ENCODE measurements at places on chromosomes 16 and 17.
A peak's percentile ranks its signal among the peaks of the same experiment; 100 is the strongest.

GRCh38 chr17:62684179-62684578, 56.7 kb downstream of the MRC2 start:
- no peak for DNase-seq

GRCh38 chr17:388087-388486, 35.5 kb upstream of the RPH3AL start:
- no peak for DNase-seq

DNA sequence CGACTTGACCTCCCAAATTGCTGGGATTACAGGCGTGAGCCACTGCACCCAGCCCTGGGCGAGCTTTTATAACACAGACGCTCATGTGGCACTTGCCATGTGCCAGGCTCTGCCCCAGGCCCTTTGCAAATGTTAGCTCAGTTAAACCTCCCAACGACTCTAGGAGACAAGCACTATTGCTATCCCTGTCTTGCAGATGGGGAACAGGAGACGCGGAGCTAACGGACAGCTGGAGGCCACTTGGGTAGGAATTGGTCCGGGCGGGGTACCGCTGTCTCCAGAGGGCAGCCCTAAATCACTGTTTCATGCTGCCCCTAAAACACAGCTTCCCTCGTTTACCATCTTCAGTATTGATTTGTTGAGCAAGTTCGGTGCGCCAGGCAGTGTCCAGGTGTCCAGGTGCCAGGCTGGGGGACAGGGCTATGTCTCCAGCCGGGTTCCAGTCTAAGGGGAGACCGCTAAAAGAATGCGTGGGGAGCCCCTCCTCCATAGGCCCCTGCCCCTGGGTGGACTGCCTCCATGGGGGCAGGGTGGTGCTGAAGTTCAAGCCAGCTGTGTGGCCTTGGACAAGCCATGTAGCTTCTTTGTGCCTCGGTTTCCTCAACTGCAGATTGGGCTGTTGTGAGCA, 23.7 kb downstream of the TMEM235 start:
- no peak for DNase-seq

- DNase-seq = no peak
These were observed 275.3 kb downstream of the SHISA9 start for GRCh38 chr16:13176711-13177110.

DNA sequence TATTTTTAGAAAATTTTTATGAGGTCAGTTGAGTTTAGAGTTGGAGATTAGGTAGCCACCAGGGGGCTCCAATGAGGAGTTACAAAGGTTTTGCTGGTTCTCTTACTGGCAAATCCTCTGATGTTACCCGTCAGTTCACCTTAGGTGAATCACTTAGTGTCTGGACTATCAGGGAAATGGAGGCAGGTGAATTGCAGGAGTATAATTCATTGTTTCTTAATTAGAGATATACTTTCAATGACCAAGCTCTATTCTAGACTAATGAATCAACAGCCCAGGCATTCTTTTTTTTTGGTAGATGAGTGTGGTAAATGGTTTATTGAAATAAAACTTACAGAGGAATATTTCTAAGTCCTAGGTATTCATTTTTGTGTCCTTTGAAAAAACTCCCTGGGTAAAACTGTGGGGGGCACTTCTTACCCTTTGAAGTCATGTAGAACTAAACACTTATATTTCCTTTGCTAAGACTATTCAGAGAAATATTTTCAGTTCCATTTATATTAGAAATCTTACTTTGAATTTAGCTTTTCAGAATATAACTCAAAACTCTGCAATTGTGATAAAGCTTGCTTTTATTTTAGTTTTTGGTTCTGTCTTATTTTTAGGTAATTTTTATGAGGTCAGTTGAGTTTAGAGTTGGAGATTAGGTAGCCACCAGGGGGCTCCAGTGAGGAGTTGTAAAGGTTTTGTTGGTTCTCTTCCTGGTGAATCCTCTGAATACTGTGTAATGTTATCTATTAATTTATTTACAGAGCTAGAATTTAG, 17.7 kb downstream of the PSMD11 start:
- peak; percentile 54 for DNase-seq

DNA sequence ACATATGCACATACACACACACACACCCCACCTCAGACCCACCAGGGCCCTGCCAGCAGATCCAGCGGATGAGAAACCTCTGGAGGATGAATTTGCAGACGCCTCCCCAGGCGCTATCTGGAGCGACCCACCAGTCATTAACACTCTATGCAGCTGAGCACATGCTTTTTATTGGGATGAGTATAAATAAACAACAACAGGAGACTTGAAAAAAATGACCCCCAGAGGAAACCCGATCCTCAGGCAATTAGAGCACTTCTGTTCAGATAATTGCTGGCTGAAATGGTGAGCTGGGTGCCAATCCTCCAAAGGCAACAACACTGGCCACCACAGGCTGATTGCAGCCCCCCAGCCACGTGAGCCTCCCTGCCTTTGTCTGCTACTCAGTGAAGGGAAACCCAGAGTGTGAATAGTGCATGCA, 32.9 kb downstream of the DYNLRB2 start:
- DNase-seq = no peak

GRCh38 chr17:70691150-70691549, 521.8 kb downstream of the KCNJ2 start:
- no peak for DNase-seq

- DNase-seq = no peak
These were observed 240.8 kb downstream of the C16orf95 start for GRCh38 chr16:87076331-87076949.

DNA sequence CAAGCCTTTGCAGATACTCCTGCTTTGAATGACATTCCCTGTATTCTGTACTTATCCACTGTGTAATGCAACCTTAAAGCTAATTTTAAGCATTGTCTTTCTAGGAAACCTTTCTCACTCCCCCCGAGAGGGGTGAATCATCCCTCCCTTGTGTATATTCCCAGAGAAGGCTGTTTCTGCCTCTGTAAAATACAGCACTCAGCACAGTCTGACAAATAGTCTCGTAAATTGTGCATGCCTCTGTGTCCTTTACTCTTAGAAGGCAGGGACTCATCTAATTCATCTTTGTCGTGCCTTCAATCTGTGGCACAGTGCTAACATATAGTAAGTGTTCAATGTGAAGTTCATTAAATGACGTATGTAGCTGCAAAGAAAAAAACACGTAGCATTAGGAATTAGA, 200.7 kb downstream of the CA10 start:
- DNase-seq = no peak

GRCh38 chr16:1175566-1176279, 22.8 kb downstream of the CACNA1H start:
- DNase-seq = no peak

DNA sequence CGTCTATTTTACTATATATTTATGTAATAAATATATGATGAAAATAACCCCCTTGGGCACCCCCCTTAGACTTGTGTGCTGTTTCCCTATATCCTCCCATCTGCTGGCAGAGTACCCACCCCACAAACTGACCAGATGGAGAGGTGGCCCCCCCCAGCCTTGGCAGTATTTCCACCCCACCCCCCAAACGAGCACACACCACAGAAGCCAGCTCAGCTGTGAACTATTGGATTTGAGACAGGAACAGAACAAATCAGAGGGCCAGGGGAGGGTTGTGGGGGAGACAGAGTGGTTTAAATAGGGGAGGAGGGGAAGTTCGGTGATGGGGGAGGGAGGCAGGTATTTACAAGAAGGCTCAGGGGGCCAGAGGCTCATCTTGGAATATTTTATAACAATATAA, 7.8 kb downstream of the NR1D1 start:
- DNase-seq = no peak

GRCh38 chr16:29743827-29744531, 1.8 kb downstream of the C16orf54 start:
- DNase-seq = peak; percentile 27

DNA sequence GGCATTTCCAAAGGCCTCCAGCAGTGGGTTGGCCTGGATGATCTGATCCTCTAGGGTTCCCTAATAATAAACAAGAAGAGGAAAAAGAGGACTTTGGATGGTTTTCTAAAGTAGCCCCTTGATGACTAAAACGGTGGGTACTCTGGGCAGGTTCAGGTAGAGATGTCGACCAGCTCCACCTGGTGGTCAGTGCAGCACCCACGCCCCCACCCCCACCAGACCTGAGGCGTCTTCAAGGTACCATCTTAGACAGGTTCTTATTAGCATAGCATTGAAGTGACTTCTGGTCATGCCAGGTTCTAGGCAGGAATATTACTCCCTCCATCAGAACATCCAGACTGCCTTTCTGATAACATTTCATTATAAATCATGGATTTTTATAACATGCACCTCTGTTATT, 15.0 kb downstream of the MYH13 start:
- peak; percentile 5 for DNase-seq

Data from stimulated activated CD4-positive, alpha-beta T cell treated with anti-CD3 and anti-CD28 coated beads, Interleukin-1b, Interleukin-23, amount 100 ng/mL, for 48 hours (primary cell).